ENCODE measurements at places on chromosomes 12 and 14.

DNA sequence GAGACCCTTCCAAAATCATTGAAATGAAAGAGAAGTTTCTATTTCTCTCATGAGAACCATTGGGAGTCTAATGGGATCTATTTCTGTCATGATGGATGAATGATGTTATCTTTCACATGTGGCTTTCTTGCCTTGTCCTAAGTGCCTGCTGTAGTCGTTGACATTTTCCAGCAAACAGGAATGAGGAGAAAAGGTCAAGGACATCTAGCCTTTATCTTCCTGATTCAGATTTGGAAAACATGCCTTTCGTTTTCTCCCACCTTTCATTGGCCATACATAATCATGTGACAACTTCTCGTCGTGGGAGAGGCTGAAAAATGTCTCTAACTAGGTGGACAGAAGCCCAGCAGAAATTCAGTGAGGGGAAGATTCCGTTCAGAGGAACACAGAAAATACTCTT lies 94.5 kb downstream of the PCNX1 start:
- no peak for DNase-seq

- DNase-seq: peak; percentile 49
These were observed 44.2 kb downstream of the SOCS2 start for GRCh38 chr12:93616584-93617101.

DNA sequence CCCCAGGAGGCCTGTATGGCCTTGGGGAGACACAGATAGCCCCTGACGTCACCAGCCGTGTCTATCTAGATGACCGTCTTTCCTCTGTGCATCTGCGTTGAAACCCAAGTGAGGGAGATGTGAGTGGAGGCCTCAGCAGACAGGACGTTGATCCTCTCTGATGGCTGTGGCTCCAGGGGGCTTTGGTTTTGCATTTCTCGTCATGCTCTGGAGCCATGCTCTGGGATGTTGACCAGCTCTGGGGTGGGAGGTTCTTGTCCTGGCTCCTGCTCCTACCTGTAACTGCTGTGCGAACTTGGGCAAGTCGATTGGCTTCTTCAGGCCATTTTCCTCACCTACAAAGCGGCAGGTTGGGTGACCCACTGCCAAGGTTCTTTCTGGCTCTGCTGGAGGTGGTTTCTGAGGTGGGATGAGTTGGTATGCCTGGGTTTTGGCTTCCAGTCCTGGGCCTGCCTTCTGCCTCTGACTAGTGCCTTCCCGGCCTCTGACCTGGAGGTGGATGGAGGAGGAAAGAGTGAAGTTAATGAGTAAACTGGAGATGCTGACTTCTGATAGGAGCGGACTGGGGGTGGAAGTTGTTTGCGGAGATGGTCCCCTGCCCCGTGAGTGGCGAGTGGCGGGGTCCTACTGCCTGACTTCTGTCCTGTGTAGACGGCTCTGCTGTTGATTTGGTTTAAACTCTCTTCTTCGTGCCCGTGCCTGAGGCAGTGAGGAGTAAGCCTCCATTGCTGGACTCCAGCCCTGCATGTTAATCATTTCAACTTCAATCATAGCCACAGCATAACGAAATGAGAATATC lies 8.4 kb downstream of the TSPAN9 start:
- DNase-seq: no peak

- DNase-seq: no peak
These were observed 228.0 kb upstream of the ATP2B1 start for GRCh38 chr12:89936631-89937030.

- no peak for DNase-seq
These were observed 93.7 kb upstream of the FUT8 start for GRCh38 chr14:65318636-65319506.

DNA sequence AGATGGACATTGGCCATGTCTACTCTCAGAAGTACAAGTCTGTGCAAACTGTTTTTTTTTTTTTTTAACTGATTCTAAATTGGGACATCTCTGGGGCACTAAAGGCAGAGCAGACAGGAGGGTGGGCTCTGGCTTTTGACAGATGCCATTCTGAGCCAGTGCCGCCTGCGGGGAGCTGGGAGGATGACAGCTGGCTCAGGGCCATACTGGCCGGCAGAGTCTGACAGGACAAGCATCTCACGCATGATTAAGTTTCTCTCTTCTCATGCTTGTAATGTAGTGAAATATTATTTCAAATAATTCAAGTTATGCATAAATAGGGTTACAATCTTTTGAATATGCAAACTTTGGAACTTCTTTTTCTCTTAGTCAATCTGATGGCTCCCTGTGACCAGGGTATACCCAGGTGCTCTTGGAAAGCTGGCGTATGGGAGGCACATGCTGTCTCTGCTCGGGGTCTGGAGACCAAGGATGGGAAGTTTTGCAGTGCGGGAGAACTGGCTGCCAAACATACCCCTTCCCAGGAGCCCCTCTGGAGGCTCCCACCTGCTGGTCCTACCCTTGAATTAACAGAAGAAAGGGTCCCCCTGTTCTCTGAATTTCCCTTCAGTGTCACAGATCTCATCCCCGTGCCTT lies 7.6 kb downstream of the CDCA4 start:
- no peak for DNase-seq

- no peak for DNase-seq
These were observed 56.2 kb downstream of the SDR9C7 start for GRCh38 chr12:56878010-56878339.

DNA sequence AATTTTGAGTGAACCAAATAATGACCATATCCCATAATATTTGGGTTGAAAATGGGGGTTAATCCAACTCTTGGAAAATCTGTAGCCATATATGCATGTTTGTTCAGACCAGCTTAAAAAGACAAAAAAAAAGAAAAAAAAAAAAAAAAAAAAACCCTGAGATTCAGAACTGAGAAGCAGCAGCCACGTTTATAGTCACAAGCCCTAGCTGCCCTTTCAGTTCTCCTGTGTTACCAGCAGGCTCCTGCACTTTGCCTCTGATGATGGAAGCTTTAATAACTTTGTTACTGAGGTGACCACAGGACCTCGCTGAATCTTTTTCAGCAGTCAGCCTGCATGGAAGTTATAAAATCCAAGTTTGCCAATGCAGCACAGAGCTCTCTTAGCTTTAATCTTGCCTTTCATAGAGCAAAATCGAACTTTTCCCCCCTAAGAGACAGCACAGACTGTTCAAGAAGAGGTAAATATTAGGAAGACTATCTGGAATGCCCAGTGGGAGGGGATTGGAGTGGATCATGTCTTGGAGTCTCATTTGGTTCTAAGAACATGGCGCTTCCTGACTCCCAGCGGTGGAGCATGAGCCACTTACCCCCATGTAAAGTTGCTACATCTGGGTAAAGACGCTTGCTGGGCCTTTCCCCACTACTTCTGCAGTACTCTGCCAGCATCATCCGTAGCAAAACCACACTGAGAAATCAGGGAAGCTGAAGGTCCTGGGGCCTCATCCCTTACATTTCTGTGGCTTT lies 20.6 kb downstream of the GNG2 start:
- DNase-seq: no peak

- no peak for DNase-seq
These were observed 21.1 kb downstream of the ENTPD5 start for GRCh38 chr14:73997944-73998447.

DNA sequence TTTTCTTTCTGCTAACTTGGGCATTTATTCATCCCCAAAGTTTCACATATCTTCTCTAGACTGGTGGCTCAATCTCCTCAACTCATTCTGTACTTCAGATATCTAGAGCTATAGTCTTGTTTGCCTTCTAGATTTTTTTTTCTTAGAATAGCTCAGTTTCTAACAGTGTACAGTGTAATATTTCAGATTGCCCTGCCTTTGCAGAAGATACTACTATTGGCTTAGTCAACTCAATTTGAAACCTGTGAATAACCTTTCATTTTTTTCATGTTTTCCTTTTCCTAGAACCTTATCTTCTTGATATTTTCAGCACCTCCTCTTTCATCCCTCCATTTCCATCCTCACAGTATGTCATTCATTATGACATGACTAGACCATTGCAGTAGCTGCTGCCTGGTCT lies 69.6 kb downstream of the OTOGL start:
- no peak for DNase-seq

GRCh38 chr14:59565087-59565486 lies 11.5 kb downstream of the CCDC175 start:
- no peak for DNase-seq

- no peak for DNase-seq
These were observed 22.8 kb downstream of the FAIM2 start for GRCh38 chr12:49880756-49881414.

GRCh38 chr12:32661706-32662105 lies 17.4 kb upstream of the DNM1L start:
- no peak for DNase-seq

- peak; percentile 42 for DNase-seq
These were observed 41.4 kb downstream of the BORCS5 start for GRCh38 chr12:12398026-12398859.

GRCh38 chr14:65190312-65190711 lies 88.0 kb upstream of the MAX start:
- no peak for DNase-seq

DNA sequence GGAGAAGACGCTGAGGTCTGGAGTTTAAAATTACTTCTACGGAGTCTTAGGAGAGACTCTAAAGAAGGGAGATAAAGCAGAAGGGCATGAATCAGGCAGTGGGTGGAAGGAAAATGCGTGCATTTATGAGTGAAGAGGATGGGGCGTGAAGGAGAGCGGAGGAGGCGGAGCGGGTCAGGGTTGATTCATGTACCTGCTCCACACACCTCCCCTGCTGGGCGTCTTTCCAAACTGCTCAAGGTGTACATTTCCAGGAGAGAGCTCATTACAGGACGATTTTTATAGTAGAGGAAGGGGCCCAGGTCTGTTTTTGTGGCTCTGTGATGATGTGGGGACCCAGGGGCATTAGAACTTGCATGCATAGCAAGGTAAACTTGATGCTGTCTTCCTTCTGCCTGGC lies 65.0 kb upstream of the ASPG start:
- no peak for DNase-seq

DNA sequence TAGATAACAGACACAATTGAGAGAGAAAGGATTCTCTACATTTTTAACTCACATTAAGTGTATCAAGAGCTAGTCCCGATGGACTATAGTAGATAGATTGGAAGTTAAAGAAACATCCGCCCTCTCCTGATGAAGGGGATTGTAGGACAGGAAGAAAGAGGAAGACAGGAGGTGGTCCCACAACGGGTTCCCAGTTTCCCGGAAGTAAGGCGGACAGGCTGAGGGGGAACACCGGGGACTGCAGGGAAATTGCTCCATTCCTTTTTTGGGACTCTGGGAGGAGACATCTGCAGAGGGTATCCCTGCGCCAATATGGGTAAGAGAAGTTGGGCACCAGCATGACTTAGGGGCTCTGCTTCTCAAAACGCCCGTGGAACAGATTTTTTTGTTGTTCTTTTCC lies 177.5 kb upstream of the ATF7IP start:
- no peak for DNase-seq

DNA sequence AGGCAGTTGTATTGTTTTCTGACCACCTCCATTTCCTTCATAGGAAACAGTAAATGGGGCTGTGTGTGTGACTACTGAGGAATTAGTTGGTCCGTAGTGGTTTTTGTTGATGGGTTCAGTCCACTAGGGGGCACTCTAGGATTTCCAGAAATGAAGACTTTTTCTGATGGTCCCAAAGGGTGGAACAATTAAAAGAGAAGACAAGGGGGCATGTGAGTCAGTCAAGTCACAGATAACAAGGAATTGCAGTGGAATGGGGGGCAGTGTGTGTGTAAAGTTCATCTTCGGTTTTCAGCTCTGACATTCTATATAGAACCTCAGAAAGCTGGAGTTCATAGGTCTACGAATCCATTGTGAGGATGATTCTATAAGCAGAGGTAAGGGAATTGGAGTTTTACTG lies 186.6 kb upstream of the OR4E1 start:
- peak; percentile 21 for DNase-seq

DNA sequence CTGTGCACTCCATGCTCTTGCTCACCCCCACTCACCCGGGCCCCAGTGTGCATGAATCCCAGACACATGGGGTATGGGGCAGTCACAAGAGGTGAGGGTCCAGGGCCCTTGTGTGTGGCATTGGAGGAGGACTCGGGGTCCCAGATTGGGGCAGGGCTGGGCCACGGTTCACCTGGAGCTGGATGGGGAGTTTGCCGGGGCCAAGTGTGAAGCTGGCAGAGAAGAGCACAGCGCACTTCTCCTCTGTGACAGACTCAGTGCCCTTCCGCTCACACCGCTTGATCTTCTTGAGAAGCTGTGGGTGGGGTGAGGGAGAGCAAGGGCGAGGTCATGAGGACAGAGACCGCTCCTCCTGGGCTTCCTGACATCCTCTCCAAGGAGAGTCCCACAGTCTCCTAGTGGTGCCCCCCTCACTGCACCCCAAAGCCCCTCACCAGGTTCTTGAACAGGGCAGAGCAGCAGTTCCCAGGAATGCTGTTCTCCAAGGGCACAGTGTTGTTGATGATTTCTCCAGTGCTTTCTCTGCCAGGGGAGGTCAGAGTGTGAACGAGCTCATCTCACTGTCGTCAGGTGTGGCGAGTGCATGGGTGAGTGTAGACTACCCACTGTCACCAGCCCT lies 6.8 kb downstream of the STAT6 start:
- DNase-seq: no peak

DNA sequence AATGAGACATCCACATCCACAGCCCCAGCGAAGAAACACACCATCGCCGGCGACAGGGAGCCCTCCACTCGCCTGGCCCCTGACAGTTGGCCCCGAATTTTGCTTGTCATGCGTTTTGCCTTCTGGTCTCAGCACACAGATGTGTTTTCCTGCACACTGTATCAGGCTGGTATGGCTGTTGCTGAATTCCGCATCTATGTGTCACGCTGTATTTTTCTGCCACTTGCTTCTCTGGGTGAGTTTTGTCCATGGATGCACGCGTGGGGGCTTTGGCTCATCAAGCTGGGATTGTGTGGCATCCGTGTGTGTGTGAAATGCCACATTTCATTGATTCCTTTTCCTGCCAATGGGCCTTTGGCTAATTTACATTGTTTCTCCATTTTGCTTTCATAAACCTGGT lies 26.5 kb downstream of the ARL6IP4 start:
- no peak for DNase-seq

DNA sequence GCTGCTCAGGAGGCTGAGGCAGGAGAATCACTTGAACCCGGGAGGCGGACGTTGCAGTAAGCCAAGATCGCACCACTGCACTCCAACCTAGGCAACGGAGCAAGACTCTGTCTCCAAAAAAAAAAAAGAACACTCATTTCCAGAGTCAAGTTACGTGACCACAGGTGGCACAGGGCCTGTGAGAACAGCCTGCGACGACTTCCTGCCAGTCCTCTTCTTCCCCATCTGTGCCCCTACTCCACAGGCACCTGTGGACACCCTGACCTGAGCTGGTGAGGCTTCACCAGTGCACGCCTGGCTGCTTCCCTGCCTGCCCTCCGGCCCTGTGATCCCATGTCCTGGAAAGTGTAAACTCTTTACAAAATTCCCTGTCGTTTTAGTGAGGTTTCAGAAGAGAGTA lies 77.7 kb downstream of the PPP2R5C start:
- no peak for DNase-seq

GRCh38 chr12:57224973-57225679 lies 4.4 kb upstream of the SHMT2 start:
- DNase-seq: no peak

DNA sequence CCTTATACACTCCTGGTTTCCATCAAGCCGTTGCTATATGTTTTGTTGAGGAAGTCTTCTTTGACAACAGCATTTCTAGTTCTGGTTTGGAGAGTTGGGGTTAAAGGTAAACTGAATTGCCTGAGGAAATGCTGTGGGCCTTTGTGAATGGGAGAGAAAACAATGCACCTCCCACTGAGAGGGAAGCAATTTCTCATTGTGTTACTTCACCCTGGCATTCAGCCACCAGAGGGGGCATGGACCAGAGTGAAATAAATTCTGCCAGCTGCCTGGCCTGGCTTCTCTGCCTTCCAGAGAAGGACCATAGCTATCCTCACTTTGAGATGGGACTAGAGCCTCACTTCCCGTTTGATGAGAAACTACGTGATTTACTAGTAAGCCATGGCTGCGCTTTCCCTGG lies 475.3 kb downstream of the EGLN3 start:
- no peak for DNase-seq

- no peak for DNase-seq
These were observed 16.9 kb downstream of the BCL2L14 start for GRCh38 chr12:12087693-12088034.

Measured in COLO829 (cell line).